ENCODE measurements at places on chromosomes 13 and 19. TPM values are rescaled to one million over a fixed set of nuclear protein-coding genes. Genes with fewer than 3 reads are reported as not detected.

DNA sequence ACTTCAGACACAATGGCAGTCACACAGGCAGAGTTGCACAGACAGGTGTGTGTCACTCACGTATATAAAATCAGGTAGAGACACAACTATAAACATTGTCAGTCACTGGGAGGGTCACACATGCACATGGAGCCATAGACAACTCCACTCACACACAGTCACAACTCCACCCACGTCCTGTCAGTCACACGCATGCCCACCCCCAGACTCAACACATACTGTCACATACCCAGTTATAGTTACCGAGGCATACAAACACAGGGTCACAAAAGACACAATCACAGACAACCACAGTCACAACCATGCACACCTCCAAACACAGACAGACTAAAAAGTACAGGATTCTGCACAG lies 1.5 kb downstream of the NUMBL start:
- DNase-seq, result no peak

DNA sequence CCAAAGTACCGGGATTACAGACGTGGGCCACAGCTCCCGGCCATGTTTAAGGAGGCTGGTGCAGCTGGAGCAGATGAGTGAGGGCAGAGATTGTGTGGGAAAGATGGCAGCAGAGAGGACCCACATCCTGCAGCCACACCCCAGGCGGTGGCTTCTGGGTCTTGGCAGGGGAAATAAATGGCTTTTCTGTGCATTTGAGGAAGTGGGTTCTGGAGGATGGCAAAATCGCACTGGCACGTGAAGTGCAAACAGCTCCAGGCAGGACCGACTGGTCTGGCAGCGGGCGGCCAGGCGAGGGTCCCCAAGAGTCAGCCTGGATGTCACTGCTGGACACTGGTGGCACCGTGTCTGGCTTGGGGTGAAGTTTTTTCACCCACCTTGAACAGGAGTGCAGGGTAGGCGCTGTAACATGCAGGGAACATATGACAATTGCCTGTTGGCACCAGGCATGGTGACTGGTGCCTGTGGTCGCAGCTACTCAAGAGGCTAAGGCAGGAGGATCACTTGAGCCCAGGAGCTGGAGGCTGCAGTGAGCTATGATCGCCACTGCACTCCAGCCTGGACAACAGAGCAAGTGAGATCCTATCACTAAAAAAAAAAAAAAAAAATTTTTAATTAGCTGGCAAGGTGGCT lies 8.4 kb downstream of the B3GNT3 start:
- DNase-seq, result no peak

- no peak for DNase-seq
Measured at GRCh38 chr19:44883922-44884321, 7.1 kb upstream of the TOMM40 start.

DNA sequence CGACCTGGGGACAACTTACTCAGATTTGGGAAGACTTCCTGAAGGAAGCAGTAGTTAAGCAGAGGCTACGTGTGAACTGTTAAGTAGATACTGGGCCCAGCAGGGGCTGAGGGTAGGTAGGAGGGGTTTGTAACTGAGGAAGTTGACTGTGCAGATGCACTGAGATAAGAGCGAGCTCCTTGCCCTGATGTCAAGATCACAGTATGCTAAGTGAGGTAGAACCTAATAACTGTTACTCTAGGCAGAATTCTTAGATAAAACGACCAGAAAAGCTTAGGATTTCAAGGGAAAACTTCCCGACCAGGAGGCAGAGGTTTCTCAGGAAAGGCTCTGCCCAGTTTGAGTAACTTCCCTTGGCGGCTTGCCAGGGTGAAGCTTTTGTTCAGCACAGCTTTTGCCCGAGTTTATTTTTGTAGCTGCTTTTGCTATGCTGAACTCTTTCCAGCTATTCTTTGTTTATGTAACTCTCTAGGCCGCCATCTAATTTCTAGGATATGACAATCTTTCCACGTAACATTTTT lies 632.1 kb downstream of the DIAPH3 start:
- peak; percentile 85 for DNase-seq

- no peak for DNase-seq
Measured at GRCh38 chr19:7213628-7214323, 80.4 kb downstream of the INSR start.

DNA sequence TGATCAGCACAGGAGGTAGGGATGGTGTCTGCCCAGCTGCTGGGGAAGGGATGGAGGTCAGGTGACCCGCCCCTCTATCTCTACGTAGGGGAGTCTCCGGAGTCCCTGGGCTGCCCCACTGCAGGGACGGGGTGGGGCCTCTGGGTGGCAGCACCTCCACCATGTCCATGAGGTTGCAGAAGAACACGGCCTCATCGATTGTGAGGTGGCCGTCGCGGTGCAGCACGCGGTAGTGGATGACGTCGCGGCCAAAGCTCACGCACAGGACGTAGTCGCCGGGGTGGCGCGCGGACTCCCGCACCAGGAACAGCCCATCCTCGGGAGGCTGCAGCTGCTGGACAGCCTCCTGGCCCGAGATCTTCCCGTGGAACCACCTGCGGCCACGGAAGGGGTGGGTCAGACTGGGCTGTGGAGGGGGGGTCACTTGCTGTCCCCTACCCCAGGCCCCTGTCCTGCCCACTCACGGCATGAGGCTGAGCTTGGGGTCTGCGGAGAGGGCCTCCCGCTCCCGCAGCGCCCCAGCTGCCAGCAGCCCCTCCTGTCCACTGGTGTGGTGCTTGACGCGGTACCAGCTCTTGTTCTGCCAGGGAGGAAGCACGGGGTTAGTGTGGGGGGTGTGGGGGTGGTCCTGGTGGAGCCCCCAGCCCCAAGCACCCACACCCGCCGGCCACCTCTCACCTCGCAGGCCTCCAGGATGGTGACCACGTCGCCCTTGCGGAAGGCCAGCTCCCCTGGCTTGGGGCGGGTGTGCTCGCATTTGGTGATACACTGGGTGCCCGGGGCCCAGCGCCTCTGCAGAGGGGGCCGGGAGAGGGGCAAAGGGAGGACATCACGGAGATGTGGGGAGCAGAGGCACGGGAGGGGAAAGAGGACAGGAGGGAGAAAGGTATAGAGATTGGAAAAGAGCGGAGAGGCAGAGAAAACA lies 2.3 kb downstream of the MATK start:
- no peak for DNase-seq

DNA sequence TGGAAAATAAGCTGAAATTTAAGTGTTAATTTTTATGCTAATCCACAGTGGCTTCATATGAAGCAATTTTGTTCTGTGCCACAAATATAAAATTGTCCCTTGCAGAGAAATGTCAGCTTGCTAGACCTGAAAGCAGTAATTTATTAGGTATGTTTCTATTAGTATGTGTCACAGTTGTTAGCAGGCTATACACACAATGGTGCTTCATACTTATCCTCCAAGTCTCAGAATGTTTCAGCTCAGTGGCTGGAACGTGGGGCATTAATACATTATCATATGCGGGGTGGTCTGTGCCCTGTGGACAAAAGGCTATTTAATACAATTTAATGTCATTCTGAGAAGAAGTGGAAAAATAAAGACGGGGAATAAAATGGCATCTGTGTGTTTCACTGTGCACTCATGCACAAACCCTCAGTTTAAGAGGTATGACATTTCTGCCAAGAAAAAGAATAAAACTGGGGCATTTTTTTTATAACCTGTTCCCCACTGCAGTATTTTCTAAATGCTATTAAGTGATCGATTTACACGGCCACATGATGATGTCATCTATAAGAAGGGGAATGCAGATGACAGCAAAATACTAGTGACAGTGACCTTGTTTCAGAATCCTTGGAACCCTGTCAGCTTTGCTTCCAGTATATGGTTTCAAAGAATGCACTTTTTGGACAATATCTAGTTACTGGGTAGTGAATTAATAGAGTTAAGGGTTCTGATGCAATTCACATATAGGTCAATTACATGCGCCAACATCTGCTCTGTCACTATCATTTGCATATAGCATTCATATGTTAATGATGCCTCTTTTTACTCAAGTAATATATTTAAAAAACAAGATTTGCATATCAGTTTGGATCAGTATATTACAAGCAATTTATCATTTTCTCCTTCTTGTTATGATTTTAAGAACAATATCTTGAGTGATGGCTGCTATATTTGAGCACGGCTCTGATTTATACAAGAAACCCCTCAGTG lies 21.2 kb upstream of the ZNF536 start:
- no peak for DNase-seq

DNA sequence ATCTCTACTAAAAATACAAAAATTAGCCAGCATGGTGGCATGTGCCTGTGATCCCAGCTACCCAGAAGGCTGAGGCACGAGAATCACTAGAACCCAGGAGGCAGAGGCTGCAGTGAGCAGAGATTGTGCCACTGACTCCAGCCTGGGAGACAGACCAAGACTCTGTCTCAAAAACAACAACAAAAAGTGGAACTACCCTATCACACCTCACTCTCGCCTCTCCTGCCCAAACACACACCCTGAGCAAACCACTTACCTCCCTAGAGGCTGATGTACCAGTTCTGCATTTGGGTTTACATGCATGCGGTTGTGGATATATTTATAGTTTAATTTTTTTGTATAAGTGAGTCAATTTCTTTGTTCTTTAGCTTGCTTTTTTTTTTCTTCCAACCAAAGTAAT lies 7.7 kb upstream of the PTOV1 start:
- DNase-seq, result no peak

DNA sequence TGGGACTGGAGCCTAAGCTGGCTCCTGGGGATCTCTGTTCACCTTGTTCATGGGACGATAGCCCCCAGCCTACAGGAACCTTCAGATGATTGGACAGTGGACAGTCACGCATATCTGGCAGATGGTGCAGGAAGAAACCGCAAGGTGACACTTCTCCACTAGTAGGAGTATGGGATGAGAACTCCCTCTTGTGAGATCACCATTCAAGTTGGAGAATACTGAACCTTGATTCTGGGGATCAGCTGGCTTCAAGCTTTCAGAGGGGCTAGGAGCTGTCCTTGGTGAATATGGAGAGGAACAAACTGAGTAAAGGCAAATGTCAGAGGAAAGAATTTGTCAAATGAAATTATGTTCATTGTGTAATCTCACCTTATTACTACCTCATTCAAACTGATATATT lies 204.5 kb downstream of the PDS5B start:
- DNase-seq, result no peak

GRCh38 chr19:38674388-38675171 lies 27.1 kb downstream of the ACTN4 start:
- DNase-seq, result no peak

Gene IRGC
- not detected for total RNA-seq

Gene GPC5
- 0.39 TPM for total RNA-seq

Gene SIGLECL1
- not detected for total RNA-seq

Gene KCTD15
- 49.3 TPM for total RNA-seq

Data from ureter (tissue), 1 donor.